ENCODE measurements at places on chromosomes 1 and 21.

DNA sequence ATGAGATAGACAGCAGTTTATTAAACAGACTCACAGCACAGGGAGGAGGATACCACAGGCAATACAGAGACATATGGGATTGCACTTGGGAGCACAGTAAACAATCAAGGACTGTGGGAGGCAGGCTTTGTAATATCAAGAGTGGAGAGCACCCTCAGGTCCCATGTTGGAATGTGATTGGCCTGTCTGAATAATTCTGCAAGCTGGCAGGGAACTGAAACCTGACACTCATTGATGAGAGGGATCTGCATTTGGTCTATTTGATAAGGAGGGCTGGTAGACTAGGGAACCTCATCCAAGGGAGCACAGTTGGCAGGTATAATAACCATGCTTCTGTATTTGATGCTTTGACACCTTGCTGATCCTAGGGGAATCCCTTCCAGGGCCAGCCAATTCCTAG is 69.9 kb upstream of the PRMT6 start:
- no peak for DNase-seq

- DNase-seq: peak; percentile 46
These were observed 8.6 kb downstream of the FMOD start for GRCh38 chr1:203342192-203342940.

DNA sequence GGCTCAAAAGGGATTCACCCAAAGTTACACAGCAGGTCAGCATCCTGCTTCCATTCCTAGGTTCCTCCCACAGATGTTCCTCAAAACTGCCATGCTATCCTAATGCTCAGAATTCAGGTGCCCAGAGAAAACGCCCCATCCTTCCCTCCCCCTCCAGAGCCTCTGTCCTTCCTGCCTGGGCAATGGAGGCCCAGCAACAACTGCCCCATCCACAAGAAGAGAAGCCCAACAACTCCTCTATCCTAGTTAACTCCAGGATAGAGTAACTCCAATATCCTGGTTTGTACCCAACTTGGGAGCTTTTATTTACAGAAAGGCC is 16.9 kb downstream of the COL9A2 start:
- no peak for DNase-seq

DNA sequence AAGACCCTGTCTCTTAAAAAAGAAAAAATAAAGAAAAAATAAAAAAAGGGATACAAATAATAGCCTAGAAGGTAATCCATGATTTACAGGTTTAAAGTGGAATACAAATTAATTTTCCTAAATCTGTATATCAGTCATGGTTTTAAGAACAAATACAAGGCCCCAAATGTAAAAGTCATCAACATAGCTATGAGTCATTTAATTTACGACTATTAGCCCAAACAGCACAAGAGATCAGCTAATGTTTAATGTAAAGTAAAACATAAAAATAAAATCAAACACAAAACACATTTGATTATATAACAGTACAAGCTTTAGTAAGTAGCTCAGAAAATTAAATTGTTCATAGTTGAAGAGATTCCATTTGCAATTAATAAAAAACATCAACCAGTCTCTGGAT is 20.3 kb upstream of the TAL1 start:
- no peak for DNase-seq

GRCh38 chr1:172351754-172352161 is 68.7 kb upstream of the C1orf105 start:
- no peak for DNase-seq

DNA sequence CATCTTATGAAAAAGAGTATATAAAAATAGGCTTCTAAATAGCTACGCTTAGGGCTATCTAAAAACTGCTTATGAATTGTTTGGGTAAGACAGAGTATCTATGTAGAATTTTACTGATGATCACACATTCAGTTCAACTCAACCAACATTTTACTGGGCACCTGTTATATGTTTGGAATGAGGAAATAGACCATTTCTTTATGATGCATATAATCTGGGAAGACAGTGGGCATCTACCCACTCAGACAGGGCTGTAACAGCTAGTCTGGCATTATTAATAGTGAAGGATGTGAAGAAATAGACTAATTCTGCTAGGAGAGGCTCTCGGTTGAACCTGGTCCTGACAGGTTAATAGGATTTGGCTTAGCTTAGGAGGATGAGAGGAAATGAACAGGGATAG is 56.9 kb downstream of the TIAM1 start:
- DNase-seq: no peak

- peak; percentile 46 for DNase-seq
These were observed 147.2 kb downstream of the CHD1L start for GRCh38 chr1:147389532-147390184.

DNA sequence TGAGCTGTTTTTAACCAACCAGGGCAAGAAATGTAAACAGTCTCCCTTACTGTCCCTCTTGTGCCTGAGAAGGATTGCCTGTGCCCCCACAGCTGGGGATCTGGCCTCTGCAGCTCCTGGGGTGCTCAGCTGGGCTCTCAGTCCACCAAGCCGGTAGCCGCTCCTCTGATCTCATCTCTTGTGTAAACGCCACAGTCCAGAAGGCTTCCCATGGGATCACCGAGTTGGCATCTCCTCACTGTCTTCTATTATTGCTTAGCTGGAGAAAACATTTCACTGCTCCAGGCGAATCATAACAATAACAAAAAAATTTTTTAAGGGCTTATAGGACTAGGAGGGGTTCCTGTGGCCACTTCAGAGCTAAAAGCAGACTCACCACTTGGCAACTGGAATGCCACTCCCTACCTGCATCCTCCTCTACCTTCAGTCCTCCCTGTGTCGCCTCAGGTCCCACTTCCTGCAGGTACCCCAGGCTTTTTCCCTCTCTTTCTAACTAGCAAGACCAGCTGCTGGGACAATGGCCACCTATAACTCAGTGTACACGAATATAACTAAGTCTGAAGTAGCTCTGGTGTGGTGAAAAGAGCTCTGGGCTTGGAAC is 75.8 kb downstream of the ATP1A1 start:
- peak; percentile 56 for DNase-seq

DNA sequence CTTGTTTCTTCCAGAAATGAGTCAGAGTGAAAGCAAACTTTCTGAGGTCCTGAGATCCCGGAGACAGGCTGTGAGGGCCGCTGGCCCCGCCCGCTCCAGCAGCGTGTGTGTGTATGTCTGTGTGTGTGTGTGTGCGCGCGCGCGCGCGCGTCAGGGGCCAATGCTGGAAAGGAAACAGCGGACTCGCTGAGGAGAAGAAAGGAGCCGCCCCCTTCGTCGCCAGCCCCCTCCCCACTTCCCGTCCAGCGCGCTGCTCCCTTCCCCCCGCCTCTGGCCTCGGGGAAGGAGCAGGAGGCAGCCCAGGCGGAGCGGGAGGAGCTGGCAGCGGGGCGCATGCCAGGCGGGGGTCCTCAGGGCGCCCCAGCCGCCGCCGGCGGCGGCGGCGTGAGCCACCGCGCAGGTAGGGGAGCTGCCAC is at the start of gene DISC1:
DISC1 (plus strand) TSS at position 256 of the 416 bp plus-strand sequence; CDS start at position 334, 78 bp downstream.
- DNase-seq: peak; percentile 80

DNA sequence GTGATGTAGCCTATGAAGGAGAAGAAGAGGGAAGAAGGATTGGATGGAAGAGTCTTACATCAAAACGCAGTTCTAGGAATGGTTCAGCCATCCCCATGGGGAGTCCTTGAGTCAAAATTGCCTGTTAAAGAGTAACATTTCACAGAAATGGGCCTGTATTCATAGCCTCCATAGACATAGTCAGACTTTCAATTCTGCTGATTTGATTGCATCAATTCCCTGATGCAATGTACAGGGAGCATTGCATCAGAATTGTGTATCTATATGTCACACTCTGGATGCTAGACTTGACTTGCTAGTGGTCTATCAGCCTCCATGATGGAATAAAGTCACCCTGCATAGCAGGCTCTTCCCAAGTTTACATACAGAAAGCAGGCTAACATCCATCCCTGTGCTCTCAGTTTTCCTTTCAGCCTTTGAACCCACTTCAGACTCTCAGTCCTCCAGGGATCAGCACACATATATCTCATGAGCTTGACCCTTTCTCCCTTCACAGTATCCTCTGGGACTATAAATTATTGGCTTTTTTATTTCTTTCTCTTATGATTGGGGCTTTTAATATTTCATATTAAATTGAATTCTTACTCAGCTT is 1111.7 kb upstream of the B3GALT2 start:
- no peak for DNase-seq

DNA sequence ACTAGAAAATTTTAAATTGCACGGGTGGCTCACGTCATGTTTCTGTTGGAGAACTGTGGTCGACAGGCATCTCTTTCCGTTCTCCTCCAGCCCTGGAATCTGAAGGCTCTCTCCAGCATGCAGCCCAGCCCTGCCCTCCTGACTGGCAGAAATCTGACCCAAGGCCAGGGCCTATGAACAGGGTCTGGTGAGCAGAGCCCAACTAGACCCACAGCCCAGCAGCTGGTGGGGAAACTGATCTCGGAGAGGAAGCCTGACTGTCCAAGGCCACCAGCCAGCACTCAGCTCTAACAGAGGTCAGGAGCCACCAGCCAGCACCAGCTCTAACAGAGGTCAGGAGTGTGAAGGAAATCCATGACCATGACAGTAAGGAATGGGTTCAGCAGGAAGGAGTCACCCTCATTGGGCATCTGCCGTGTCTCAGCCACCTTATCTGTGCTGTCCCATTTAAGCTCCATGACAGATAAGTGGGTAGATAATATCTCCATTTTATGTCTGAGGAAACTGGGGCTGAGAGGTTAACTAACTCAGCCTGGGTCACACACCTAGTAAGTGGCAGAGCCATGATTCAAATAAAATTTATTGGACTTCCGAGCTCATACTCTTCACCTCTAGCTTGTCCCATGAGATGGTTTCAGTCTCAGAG is 20.2 kb upstream of the PKP1 start:
- no peak for DNase-seq

- no peak for DNase-seq
These were observed 8.8 kb upstream of the P3R3URF start for GRCh38 chr1:46184920-46185658.

GRCh38 chr1:174152427-174152826 is 6.9 kb upstream of the RABGAP1L start:
- no peak for DNase-seq

GRCh38 chr1:237931581-237931980 is 40.9 kb upstream of the ZP4 start:
- no peak for DNase-seq

GRCh38 chr1:164733070-164733469 is 174.1 kb downstream of the PBX1 start:
- no peak for DNase-seq

GRCh38 chr1:17149771-17150170 is 30.5 kb upstream of the PADI2 start:
- DNase-seq: no peak

- DNase-seq: peak; percentile 62
These were observed 9.9 kb downstream of the SNRPE start for GRCh38 chr1:203871114-203871880.

- no peak for DNase-seq
These were observed 32.6 kb upstream of the SPOCD1 start for GRCh38 chr1:31848381-31848897.

GRCh38 chr1:9010781-9011323 is 15.4 kb downstream of the SLC2A7 start:
- no peak for DNase-seq

DNA sequence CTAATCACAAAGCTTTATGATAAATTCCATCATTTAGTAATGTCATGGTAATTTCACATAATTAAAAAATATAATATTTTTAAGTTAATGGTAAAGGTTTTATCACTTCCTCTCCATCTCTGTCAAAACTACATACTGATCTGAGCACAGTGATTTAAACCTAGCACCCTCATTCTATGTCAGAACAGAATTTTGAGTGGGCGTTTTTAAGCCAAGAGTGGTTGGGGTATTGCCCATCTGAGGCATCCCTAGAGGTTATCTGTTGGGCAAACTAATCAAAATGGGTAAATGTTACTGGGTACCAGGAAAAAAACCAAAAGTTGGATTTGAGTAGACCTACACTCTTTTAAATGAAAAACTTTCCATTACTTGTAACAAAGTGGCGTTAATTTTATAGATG is 100.7 kb upstream of the GFI1 start:
- DNase-seq: no peak

DNA sequence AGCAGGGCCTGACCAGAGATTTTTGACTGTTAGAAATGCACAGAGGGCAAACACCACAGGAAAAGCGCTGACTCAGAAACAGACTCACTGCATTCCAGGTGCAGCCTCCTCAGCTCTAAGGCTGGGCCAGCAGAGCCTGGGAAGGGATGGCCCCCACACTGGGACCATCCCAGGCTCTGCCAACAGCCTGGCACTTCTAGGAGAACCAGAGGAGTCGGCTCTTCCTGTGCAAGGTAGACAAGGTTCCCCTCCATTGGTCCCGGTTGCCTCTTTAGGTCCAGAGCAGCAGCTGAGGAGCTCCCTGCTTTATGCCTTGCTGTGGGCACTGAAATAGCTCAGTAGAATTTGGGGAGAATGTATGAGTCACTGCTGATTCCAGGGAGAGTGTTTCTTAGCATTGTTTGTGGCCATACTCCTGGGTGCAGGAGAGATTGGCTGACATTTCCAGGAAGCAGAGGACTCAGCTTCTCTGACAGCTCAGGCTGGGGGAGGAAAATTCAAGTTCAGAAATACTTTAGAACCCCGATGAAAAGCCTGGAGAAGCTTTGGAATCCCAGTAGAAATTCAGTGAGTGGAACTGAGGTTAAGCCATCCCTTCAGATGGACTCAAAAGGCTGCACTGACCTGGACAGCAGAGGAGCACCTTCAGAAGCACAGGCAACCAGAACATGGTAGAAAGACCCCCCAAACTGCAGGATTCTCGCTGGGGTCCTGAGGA is 19.7 kb downstream of the PRAMEF1 start:
- no peak for DNase-seq

GRCh38 chr1:25255706-25256577 is 8.7 kb upstream of the RSRP1 start:
- DNase-seq: no peak

GRCh38 chr1:115665319-115666096 is 23.7 kb downstream of the VANGL1 start:
- DNase-seq: no peak

GRCh38 chr1:3266870-3267549 is 187.5 kb upstream of the ARHGEF16 start:
- DNase-seq: no peak

GRCh38 chr1:24421502-24421901 is 5.9 kb downstream of the NIPAL3 start:
- peak; percentile 16 for DNase-seq

DNA sequence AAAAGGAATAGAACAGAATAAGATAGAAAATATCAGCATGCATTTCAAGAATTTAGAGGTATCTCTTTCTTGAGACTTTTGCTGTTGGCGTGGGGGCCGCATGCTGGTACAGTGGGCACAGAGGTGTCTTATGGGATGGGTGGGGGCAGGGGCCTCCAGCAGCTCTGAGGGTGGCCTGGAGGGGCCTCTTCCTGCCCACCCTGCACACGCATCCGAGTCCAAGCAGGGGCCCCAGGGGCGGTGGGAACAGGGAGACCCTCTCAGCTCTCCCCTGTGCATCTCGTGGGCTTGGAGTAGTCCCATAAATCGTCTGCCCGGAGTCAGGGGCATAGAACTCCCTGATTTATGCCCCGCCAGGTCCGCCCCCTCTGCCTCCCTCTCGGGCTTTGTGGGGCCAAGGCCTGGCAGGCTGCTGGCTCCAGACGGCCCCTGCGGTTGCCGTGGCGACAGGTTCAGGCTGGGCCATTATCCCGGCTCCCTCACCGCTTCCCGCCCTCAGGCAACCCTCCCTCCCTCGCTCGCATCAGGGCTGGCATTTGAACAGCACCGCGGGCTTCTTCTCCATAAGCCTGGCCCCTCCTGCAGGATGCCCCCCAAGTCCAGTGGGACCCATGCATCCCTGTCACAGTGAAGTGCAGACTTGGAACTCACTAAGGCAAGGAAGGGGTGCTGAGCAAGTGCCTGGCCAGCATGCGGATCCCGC is 133.2 kb upstream of the ZBTB40 start:
- DNase-seq: no peak
